ENCODE measurements at places on chromosomes 2 and 18.

DNA sequence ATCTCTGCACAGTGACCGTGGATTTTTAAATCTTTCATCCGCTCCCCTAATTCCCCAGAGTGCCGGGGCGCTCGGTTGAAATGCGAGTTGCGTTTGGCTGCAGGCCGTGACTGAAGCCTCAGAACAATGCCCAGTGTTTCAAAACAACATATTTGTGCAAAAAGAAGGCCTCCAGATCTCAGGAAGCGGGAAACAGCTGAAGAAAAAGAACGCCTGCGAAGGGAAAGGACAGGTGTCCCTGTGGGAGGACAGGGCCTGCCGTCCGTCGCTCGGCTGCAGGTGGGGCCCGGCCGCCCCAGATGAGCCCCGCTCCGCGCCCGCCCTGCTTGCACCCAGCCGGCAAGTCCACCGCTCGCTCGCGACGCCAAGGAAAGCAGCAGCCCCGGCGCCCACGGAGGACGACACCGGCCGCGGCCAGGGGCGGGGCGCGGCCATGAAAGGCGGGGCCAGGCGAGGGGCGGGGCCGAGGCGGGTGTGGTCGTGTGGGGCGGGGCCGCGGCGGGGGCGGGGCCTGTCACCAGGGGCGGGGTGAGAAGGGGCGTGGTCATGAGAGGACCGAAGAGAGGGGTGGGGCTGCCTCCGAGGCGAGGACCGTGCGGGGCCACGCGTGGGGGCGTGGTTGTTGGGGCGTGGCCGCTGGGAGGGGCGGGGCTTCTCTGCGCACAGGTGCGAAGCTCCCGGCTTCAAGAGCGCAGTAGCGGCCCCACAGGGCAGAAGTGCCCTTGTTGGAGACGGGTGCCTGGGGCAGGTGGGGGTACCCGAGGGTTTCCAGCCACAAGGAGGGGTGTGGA, 17.6 kb upstream of the BOK start:
- DNase-seq: peak; percentile 49

GRCh38 chr2:45254025-45254424, 244.8 kb upstream of the SIX2 start:
- DNase-seq: no peak

DNA sequence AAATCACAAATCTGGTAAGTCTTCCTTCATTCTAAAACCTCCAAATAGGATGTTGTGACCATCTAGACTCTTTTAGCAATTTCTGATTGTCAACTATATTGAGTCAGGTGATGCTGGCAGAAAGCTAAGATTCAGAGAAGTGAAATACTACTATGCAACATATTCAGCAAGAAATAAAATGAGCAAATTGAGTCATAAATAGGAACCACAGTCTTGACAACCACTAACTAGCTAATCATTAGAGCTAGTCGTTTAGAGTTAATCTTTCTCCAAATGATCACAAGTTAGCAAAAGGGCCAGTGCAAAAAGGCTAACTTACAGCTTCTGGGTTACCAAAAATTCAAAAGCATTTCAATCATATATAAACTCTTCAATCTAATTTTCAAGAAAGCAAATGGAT, 54.5 kb downstream of the ROCK1 start:
- no peak for DNase-seq

GRCh38 chr18:12038082-12038638, 55.5 kb upstream of the ANKRD62 start:
- DNase-seq: no peak

DNA sequence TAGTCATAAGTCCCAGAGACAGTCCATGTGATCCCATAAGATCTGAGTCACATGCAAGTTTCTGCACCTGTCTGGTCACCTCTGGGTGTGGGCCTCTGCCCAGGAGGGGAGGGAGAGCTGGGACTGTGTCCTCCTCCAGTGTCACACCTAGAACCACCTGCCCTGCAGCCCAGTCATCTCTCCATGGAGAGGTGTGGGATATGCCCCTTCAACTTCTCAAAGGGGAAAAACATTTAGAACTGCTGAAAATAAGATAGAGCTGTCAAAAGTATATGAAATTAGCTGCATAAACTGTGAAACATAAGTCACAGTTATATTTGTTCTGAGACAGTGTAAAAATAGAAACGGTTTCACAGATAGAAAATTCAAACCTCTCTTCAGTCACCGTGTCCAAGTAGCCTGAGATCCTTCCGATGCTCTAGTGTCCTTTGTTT, 55.4 kb downstream of the NGEF start:
- no peak for DNase-seq

DNA sequence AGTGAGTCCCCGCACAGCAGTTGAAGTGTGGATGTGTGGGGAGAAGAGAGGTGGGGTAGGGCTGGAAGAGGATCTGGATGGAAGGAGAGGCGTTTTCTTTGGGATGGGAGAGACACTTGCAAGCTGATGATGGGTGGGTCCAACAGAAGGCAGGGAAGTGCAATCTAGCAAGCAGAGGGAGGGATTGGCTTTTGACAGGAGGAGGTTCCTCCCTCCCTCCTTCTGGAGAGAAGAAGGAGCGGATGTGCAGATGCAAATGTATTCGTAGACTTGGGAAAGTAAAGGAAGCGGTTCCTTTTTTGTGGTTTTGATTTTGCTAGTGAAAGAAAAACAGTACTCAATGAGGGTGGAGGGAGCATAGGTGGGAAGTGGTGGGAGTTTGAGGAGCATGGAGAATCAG, 48.9 kb downstream of the LAMA3 start:
- DNase-seq: no peak

GRCh38 chr18:4751523-4751922, 296.4 kb upstream of the DLGAP1 start:
- DNase-seq: no peak

DNA sequence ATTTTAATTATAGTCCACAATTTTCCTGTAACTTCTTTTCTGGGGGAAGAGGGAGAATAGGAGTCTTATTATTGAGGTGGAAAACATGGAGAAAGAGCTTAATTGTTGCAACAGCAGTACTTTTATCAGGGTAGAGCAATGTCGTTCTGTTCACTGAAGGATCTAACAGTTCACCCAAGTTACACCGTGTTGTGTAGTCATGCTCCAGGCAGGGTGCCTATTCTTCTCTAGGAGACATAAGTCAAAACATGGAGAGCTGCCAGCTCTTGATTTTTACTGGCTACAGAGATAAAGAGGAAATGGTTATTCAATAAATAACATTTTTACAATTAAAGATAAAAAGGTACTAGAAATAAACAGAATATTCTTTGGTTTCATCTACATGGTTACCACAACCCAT, 594.3 kb upstream of the NETO1 start:
- no peak for DNase-seq

DNA sequence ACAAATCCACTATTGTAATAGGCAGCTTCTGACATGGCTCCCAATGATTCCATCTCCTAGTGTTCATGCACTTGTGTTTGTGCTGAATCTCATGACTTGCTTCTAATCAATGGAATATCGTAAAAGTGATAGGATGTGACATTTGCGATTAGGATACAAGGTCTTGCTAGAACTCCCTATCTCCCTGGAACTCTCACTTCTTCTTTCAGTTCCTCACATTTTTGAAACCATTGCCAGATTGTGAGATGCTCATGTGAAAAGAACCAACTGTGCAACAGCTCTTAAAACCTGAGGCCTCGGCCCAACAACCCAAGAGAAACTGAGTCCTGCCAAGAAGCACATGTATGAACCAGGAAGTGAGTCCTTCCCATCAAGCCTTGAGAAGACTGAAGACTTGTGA, 226.9 kb upstream of the DTNA start:
- DNase-seq: no peak

DNA sequence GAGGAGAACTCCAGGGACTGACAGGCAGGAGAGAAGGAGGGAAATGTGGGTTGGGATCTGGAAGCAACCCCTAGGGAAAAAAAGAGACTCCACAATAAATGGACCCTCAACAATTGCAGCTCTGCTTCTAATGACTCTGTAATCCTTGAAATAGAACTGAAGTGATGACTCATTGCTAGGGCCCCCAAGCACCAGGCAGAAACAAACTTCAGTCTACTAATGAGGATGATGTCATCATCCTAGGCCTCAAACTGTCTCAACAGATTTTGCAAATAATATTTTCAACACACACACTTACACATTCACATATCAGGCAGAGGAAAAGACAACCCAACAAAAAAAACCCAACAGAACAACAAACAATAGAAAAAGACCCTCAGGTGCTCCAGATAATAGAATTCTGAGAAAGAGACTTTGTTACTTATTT, 143.3 kb downstream of the HDAC4 start:
- DNase-seq: no peak

DNA sequence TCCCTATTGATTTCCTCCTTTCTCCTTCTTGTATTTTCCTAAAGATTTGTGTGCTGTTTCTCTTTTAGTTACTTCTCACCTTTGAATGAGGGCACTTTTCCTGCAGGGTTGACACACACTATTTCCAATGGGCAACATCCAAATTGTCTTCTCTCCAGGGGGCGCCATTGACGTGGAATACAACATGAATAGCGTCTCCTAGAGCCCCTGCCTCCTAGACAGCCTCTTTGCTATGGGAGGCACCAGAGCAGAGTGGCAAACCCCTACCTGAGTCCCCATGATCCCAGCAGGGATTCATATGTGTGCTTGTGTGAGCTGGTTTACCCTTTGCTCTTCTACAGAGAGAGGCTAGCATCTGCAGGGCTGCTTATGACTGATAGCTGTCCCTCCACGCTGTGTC, 61.3 kb upstream of the ITSN2 start:
- DNase-seq: peak; percentile 37

DNA sequence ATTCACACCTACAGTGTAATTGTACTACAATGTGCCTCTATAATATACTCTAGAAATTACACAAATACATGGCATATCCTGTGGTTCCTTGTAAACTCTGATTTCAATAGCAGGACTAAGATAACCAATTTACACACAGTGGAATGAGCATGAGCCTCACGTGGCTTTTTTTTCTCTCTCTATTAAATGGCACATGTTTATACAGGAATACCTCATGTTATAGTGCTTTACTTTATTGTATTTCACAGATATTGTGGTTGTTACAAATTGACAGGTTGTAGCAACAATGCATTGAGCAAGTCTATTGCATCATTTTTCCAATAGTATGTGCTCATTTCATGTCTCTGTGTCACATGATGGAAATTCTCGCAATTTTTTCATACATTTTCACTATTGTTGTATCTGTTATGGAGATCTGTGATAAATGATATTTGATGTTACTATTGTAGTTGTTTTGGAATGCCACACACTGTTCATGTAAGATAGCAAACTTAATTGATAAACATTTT, 260.0 kb downstream of the FSIP2 start:
- no peak for DNase-seq

DNA sequence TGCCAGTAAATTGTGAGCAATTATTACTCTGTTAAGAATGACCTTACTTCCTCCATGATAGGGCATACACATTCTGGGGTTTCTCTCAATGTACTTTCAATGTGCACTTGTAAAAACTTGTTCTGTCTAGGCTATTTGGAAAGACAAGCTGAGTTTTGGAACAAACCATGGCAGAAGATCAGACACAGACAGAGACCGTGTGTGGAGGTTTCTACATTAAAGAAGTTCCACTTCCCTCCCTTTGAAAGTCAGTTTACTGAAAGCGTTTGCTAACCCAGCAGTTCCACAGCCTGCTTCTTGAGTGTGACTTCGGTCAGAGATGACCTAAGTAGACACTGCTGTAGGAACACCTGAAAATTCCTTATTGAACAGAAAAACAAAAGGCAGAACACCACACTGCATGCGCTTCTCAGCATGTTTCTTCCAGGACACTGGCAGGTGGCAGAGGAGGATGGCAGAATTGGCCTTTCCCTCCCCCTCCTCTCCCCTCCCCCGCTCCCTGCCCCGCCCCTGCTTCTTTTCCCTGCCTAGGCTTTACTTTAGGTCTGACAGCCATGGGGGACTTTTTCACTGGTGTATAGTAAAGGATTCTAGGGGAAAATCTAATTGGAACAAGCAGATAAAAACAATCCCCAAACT, 109.8 kb downstream of the NOL10 start:
- no peak for DNase-seq

DNA sequence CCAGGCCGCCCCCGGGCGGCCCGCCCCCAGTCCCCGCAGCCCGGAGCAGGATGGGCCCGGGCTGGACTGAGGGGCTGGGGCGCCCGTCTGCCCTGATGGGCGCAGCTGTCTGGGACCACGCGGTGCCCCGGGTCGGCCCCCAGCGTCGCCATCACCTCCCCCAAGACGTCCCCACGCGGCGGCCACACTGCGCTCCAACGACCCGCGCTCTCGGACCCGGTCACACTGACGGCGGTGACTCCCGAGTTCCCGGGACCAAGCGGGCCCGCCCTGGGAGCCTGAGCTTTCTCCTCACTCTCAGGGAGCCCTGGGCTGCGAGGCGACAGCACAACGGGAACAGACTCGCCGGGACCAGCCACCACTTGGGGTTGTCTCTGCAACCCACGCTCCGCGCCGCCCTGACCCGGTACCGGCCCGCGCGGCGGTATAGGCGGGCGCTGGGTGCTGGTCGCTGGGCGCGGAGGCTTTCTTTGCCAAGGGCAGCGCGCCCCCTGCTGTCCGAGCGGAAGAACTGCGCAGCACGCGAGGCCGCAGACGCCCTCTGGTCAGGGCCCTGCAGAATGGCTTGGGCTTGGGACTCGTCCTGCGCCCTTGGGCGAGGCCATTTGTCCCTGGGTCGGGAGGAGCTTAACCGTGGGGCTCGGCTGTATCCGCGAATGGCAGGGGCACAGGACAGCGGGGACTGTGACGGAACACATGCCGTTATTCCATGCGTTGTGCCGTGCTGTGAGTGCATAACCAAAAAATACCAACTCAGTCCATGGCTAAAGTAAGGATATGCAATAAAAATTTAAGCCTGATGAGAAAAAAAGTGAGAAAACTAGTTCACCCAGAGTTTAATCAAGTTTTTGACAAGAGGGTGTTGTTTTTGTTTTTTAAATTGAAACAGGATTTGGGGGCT, 54.8 kb upstream of the ANKRD62 start:
- peak; percentile 70 for DNase-seq

GRCh38 chr2:40240070-40240469, 211.8 kb downstream of the SLC8A1 start:
- no peak for DNase-seq

DNA sequence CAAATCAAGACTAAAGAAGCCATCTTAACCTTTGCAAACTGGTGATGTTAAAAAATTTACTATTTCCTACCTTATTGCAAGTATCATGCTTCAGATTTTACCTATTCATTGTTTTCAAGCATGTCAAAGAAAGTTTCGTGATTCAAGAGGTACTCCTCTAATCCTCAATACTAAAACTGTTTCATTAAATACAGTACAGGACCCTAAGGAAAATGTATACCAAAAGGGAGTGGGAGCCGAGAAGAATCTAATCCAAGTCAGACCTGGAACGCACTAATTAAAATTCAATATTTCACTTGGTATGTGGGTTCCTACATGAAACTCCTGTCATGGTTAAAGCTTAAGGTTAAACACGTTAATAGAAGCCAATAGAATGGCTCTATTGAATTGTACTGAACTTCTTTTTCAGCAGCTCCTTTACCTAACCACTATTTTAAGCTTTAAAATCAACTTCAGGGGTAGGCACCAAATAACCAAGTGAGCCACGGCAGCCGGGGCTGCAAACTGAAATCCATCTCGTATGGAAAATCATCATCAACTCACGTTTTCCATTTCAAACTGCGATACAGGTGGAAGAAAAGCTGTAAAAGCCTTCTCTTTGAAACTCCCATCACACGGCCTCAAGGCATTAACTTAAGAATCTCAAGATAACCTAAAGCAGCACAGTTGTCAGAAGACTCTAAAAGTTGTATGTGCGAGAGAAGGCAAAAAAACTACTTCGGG, 188.8 kb downstream of the ZEB2 start:
- DNase-seq: no peak

- no peak for DNase-seq
Measured at GRCh38 chr2:60980071-60980815, 37.3 kb upstream of the PEX13 start.

GRCh38 chr2:12704378-12704777, 12.4 kb upstream of the TRIB2 start:
- no peak for DNase-seq

- no peak for DNase-seq
Measured at GRCh38 chr2:27849558-27850205, 40.5 kb downstream of the RBKS start.

Data from stimulated activated CD4-positive, alpha-beta T cell treated with anti-CD3 and anti-CD28 coated beads, Interleukin-1b, Interleukin-23, amount 100 ng/mL, for 4 hours (primary cell).